ENCODE measurements at places on chromosomes 16 and 17. TPM values are rescaled to one million over a fixed set of nuclear protein-coding genes. Genes with fewer than 3 reads are reported as not detected.

- DNase-seq, result no peak
Measured at GRCh38 chr17:44604768-44605485, 47.6 kb downstream of the FZD2 start.

GRCh38 chr17:4474093-4474492, 24.6 kb upstream of the SPNS2 start:
- DNase-seq, result no peak

- no peak for DNase-seq
Measured at GRCh38 chr16:5015351-5015750, 18.4 kb downstream of the NAGPA start.

DNA sequence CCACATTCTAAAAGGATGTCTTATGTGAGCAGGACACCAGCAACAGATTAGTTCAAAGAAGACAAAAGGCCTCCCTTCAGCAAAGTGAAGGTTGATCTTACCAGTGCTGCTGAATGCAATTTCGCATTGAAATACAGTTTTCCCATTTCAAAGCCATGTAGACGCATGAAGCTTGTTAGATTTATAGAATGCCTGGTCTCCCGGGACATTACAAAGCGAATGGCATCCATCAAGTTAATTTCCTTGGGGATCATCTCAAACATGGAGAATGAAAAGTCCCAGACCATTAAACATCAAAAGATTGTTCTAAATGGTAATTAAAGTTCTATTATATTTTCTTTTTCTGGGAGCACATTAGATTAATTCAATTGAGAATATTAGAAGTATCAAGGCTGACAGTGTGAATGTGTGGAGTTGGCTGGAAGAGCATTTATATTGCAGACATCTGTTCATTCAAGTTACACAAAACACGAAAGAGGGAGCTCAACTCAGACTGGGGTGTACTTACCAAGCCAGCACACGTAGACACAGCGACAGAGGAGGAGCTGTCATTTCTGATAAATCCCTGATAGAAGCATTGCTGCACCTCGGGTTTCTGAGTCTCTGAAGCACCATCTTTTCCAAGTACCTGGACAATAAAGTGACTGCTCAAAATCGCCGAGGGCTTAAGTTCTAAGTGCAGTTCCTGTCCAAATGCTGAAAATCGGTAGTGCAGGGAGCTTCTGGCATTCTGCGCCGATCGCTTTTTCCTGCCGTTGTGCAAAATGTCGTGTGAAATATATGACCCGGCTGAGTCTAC, 3.8 kb downstream of the ADAMTS18 start:
- DNase-seq, result no peak

DNA sequence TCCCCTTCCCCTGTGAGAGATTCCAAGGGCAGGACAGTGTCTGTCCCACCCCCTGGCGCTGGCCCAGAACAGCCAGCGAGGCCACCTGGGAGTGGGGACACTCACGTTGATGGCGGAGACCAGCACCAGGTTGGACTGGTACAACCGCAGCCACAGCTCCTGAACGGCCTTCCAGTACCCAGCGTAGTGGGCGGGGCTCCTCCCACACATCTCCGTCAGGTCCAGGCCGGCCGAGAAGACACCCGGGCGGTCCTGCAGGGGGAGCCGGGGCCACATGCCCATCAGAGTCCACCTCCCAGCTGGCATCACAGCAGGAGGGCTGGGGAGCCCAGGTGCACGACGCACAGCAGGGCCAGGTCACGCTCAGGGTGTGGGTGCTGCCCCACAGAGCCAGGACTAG, 7.1 kb downstream of the ECI1 start:
- no peak for DNase-seq

GRCh38 chr17:39719563-39720355, 10.6 kb downstream of the MIEN1 start:
- no peak for DNase-seq

DNA sequence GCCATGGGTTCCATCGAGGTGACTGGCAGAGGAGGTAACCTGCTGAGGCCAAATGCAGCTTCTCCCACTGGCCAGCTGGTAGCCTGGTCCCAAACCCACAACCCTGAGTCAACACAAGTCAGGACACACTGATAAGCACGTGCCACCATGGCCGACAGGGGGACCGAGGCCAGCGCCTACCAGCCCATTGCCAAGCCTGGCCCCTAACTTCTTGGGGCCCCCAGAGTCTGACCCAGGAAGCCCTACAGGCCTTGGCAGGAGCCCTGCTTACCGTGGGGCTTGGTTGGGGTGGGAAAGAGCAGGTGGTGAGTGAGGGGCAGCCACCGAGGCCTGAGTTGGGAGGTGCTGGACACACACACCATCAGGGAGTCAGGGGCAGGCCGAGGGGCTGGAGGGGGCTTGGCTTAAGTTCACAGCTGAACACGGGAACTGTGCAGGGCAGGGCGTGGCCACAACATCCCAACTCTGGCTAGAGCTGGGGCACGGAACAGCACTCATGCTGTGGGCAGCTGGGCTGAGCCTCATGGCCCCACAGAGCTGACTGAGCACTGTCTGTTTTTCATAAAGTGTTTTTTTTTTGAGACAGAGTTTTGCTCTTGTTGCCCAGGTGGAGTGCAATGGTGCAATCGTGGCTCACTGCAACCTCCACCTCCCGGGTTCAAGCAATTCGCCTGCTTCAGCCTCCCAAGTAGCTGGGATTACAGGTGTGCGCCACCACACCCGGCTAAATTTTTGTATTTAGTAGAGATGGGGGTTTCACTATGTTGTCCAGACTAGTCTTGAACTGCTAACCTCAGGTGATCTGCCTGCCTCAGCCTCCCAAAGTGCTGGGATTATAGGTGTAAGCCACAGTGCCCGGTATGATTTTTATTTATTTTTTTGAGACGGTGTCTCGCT, 5.5 kb downstream of the MRPL28 start:
- no peak for DNase-seq

DNA sequence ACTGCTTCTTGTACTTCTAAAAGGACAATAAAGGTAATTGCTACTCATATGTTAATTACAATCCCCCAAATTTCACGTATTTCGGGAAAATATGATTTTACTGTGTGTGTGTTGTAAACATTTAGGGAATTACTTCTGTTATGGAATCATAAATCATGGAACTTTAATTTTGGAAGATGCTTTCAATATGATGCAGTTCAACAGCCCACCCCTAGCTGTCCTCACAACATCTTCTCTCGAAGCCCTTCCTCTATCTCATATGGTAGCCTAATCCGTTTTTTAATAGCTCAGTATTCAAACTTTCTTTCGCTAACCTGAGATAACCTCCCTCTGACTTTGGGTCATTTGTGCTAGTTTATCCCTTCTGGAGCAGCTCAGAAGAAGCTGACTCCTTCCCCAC, 78.4 kb downstream of the ANKFN1 start:
- no peak for DNase-seq

GRCh38 chr17:59505610-59506276, 59.7 kb upstream of the DHX40 start:
- DNase-seq, result peak; percentile 52

DNA sequence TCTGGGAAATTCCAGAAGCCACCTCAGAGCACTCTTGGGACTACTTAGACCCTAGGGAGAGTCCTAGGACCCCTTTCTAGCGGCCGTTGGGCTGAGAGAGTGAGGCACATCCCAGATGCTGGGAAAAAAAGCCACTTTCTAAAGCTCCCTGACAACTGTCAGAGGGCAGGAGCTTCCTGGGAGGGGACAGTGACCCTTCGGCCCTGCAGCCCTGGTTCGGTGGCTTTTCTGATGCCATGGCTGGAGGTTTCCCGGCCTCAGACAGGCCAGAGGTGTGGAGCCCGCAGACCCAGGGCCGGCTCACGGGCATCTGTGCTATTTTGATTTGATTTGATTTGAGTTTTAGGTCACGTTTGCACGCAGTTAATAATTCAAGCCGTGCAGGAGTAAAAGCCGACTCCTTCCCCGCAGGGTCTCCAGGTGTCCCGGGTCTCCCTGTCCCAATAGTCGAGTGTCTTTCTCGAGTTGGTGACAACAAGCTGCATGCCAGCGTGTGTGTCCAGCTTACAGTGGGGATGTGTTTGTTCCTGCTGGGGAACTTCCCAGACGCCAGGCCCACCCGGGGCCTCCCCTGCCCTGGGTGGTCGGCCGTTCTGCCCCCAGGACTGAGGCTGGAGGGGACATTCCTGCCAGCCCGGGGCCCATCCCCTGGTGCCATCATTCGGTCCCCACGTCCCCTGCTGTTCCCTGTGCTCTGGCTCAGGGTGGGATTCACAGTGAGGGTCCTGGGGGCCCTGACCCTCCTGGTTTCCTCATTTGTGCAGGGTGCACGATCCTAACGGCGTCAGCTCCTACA, 1.0 kb upstream of the CBFA2T3 start:
- DNase-seq, result no peak

GRCh38 chr16:78291604-78292003, 192.2 kb downstream of the WWOX start:
- no peak for DNase-seq

Gene STX1B
- total RNA-seq, result 0.91 TPM

Gene HCRT
- not detected for total RNA-seq

Gene CLEC3A
- total RNA-seq, result not detected

Gene LITAF
- 161 TPM for total RNA-seq

Gene G6PC1
- not detected for total RNA-seq

Data from MCF 10A (cell line).